ENCODE measurements at places on chromosomes 2 and 18.
A peak's percentile ranks its signal among the peaks of the same experiment; 100 is the strongest.

- peaks cover 74% of the 10 kb centered on the region for H3K4me1 ChIP-seq
- peak overlapping the region; percentile 30 for H3K4me3 ChIP-seq
- no peak for DNase-seq
- peaks cover 11% of the 10 kb centered on the region for H3K36me3 ChIP-seq
- H3K27ac ChIP-seq, result peak overlapping the region; percentile 97
- H3K27me3 ChIP-seq, result no peaks in the 10 kb centered on the region
These were observed 116.9 kb downstream of the PHLPP1 start for GRCh38 chr18:62832282-62832681.

DNA sequence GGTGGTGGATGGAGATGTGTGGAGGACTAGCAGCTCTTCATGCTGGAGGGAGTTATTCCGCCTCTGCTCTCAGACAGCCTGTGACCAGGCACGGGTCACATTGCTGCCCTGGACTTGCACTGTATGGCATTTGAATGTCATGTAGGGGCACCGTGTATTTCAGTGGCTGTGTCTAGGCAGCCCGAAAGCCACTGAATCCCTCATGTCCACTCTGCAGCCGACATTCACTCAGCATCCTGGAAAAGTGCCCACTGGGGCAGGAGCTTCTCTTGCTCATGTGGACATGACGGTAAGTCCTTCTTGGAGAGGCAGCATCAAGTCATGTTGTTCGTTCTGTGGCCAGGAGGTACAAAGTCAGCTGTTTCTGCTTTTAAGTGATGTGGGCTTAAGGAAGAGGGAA, 127.9 kb downstream of the SH3RF3 start:
- H3K27me3 ChIP-seq, result no peaks in the 10 kb centered on the region
- H3K4me3 ChIP-seq, result no peak overlapping the region
- peaks cover 6% of the 10 kb centered on the region for H3K4me1 ChIP-seq

- H3K4me1 ChIP-seq, result peaks cover 22% of the 10 kb centered on the region
- H3K27me3 ChIP-seq, result no peaks in the 10 kb centered on the region
- H3K4me3 ChIP-seq, result no peak overlapping the region
- 0 out of 2 replicates have a peak, but pooled peaks cover 4% of the 10 kb centered on the region for H3K36me3 ChIP-seq
These were observed 1540.2 kb upstream of the SLC39A10 start for GRCh38 chr2:194116861-194117260.

DNA sequence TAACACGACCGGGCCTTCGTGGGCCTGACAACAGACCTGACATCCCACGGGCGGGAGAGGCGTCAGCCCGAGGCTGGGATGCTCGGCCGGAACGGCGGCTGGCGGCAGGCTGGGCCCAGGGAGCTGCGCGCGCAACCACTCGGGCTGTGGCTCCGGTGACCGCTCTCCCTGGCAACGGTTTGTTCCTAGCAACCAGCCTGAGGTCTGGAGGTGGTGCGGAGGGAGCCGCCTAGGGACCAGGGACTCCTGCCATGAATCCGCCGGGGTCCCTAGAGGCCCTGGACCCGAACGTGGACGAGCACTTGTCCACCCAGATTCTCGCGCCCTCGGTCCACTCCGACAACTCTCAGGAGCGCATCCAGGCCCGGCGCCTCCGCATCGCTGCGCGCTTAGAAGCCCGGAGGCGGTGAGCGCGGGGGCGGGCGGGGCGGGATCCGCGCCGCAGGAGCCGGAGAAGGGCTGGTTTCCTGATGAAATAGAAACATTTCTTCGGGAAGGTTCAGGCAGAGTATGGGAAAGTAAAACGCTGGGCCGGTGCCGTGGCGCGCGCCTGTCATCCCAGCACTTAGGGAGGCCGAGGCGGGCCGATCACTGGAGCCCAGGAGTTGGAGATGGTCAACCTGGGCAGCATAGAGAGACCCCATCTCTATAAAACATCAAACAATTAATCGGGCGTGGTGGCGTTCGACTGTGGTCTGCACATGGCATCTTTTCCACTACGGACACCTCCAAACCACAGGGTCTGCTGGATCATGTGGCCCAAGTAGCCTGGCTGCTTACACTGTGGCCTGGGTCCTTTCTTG, at the start of gene DRC1:
DRC1 (plus strand) TSS at position 182 of the 803 bp plus-strand sequence; CDS start at position 252, 70 bp downstream.
- no peaks in the 10 kb centered on the region for H3K36me3 ChIP-seq
- H3K4me1 ChIP-seq, result peaks cover 3% of the 10 kb centered on the region
- peak within 1 kb of the TSS; percentile 61 for H3K4me3 ChIP-seq
- H3K27ac ChIP-seq, result no peak within 1 kb of the TSS
- peaks cover 10% of the 10 kb centered on the region for H3K27me3 ChIP-seq

GRCh38 chr18:79206444-79206843, 137.2 kb downstream of the ATP9B start:
- H3K36me3 ChIP-seq, result peaks cover 5% of the 10 kb centered on the region
- H3K4me1 ChIP-seq, result no peaks in the 10 kb centered on the region
- no peak overlapping the region for H3K27ac ChIP-seq
- DNase-seq, result no peak
- H3K27me3 ChIP-seq, result no peaks in the 10 kb centered on the region

DNA sequence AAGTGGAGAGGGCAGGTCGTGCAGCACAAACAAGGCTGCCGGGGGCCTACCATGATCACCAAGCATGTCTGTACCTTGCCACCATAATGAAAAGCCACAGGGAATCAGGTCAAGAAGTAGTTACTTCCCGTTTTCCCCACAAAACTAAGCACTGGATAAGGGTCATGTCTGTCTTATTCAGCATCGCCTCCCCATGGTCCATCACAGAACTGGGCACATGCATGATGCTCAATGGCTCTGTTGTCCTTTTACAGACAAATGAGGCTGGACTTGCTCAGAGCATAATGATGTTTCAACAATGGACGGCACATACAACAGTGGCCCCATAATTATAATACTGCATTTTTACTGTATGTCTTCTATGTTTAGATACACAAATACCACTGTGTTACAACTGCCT, 27.5 kb downstream of the REEP1 start:
- no peak for DNase-seq
- no peaks in the 10 kb centered on the region for H3K27me3 ChIP-seq
- H3K4me1 ChIP-seq, result peaks cover 2% of the 10 kb centered on the region
- no peak overlapping the region for H3K27ac ChIP-seq
- H3K36me3 ChIP-seq, result no peaks in the 10 kb centered on the region
